ENCODE measurements at places on chromosomes 3 and 15.

DNA sequence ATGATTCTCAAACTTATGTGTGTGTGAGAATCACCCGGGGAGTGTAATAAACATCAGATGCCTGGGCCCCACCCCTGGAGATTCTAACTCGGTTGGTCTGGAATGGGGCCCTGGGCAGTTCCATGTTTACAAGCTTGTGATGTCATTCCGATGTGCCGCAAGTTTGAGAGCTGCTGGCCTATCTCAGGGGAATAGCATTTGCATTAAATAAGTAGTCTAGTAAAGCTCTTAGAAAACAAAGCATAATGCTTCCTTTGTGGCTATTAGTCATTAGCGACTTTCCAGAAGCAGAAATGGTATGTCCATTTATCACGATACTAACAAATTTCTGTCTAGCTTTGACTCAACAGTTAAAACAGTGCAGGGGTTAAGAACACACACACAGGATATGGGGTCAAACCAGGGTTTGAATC, 20.9 kb downstream of the PGBD4 start:
- DNase-seq = peak; percentile 29

- DNase-seq = no peak
Observed at GRCh38 chr3:152047465-152047864, 174.0 kb downstream of the SUCNR1 start.

DNA sequence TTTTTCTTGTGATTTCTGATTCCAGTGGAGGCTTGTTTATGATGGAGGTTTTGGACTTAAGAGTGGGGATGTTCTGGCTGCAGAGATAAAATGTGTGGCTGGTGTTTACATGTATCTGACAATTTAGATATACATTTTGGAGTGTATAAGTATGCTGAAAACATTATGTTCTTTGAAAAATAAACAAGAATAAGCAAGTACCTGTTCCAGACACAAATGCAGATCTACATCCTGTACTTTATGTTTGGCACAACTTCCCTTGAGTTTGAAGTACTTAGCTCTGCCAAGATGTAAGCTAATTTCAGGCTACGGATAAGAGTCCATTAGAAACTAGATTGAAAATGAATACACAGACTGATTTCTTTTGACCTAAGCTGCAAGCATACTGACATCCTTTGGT, 277.2 kb downstream of the CHST2 start:
- DNase-seq = no peak

- no peak for DNase-seq
Observed at GRCh38 chr3:185856652-185857051, 31.8 kb upstream of the IGF2BP2 start.

GRCh38 chr15:59438625-59439290, 772 bp downstream of the FAM81A start:
- no peak for DNase-seq

DNA sequence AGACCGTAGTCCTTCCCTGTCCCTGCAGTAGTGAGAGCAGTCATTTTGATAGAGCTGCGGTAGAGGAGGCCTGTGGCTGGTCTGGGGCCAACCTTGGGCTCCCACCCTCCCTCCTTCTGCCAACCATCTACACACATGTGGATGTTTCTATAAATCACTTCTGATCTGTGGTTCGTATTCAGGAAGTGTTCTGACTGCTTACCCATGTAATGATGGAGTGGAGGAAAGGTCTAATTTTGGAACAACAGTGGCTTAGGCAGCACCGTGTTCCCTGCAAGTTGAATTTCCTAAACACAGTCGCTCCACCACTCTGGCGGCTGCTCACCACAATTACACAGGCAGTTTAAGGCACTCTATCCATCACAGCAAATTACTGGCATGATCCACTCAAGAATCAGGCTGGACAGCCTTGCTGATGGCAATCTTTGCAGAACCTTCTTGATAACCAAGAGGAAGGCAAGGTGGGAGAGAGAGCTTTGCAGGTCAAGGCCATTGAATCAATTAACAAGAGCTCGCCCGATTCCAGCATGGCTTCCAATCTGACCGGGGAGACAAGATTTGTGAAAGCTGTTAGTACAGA, 104.7 kb upstream of the VEPH1 start:
- no peak for DNase-seq

- no peak for DNase-seq
Observed at GRCh38 chr3:53142986-53143385, 12.8 kb upstream of the RFT1 start.

DNA sequence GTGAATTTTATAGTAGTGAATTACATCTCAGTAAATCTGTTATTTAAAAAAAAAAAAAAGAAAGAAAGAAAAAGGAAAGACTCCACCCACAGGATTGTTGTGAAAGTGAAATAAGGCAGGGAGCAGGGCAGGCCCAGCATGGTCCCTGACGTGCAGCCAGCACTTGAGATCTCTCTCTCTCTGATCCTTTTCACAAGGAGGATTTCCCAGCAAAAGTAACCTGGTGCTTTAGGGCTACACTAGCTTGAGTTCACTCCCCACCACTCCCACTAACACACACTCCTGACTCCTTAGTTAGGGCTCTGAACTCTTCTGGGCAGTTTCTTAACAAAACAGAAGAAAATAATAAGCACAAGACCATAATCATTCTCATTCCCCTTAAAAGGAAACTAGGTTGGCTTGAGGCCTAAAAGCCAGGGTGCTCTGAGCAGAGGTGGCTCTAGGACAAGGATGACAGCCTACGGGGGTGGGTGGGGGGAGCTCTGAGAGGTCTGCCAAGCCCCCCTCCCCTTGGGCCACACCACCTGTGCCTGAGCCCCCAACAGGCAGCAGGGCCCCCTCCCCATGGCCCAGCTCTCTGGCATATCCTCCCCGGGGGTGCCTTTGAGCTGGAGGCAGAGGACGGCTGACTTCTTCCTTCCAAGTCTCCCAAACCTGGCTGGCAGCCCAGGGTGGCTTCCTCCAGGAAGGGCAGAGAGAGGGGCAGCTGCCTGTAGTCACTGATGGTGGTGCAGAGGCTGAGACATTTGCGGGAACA, 856 bp downstream of the TMEM40 start:
- no peak for DNase-seq

GRCh38 chr3:149628957-149629670, 28.7 kb downstream of the WWTR1 start:
- no peak for DNase-seq

DNA sequence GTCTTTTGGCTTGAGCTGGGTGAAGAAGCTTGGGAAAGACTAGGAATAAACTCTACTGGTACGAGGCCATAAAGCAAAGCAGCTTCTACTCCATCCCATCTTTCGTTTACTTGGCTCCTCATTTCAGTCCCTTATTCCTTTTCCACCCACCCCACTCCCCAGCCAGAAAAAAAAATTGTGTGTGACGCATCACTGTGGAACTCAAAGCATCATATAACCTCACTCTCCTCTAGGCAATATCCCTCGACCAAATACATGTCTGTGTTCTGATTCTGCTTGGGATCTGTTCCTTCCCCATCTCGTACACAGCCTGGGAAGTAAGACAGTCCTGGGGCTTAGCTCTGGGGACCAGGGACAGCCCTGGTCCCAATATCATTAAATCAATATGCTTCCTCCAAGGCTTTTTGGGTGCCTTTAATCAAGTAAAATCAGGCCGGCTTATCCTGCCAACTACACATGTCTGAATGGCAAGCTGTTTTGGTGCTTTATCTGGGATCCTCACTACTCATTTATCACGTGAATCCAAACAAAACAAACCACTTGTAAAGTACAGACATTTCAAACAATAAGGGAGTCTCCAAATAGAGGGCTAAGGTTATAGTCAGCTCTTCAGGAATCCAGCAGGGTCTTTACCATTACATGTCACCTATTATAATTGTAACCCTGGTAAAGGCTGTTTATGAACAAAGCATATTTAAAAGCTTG, 74.9 kb upstream of the ZBED2 start:
- DNase-seq = no peak

- no peak for DNase-seq
Observed at GRCh38 chr3:53169045-53169831, 8.2 kb downstream of the PRKCD start.

- no peak for DNase-seq
Observed at GRCh38 chr3:48518638-48519276, 14.8 kb upstream of the SHISA5 start.

DNA sequence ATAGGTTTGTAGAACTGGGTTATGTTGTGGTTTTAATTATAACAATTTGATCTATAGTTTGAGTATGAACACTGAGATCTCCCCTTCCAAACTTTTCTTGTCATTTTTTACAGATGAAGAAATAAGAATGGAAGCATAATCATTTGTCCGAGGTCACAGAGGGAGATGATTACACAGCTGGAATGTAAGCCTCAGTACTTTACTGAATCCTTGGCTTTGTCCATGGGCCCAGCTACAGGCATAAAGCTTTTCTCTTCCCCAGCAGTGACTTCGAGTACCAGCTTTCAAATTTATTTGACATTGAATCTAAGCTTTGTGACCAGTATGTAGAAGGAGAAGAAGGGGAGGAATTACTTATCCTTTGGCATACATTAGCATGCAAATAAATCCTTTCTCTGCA, 80.9 kb upstream of the DCBLD2 start:
- DNase-seq = no peak

GRCh38 chr3:42827654-42828053, 18.4 kb downstream of the ACKR2 start:
- DNase-seq = no peak

DNA sequence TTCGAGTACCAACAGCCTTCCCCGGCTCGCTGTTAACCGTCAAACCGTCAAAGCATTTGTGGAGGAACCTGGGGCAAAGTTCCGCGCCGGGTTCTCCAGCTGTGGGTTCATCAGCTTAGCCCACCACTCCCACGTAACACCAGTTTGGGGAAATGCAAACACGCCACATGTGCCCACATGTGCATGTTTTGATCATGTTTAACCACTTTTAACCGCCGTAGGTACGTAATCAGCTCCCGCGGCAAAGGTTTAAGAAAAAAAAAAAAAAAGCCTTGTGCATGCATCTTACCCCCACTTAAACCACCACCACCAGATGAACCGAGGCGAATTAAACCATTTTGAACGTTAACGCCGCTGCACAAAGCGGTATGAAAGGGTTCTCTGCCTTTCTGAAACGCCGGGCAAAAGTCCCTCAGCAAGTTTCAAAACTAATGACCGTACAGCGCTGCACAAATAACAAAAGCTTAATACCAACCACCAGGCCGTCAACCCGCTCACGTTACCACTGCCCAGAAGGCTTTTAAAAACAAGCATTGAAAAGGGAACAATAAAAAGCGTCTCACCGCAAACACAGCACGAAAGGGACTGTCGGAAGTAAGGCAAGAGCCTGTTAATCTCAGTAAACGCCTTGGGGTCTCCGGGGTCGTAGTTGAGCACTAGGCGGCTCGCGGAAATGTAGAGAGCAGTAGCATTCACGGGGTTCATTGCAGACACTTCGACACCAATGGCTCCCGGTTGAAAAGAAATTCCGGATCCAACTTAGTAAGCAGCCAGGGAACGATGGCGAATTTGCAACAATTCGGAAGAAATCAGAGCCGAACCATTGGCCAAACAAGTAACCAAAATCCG, 1.5 kb downstream of the MSL2 start:
- DNase-seq = no peak

GRCh38 chr3:52399131-52399530, 45.8 kb downstream of the SEMA3G start:
- no peak for DNase-seq

- no peak for DNase-seq
Observed at GRCh38 chr3:4988983-4989834, 10.0 kb downstream of the BHLHE40 start.

DNA sequence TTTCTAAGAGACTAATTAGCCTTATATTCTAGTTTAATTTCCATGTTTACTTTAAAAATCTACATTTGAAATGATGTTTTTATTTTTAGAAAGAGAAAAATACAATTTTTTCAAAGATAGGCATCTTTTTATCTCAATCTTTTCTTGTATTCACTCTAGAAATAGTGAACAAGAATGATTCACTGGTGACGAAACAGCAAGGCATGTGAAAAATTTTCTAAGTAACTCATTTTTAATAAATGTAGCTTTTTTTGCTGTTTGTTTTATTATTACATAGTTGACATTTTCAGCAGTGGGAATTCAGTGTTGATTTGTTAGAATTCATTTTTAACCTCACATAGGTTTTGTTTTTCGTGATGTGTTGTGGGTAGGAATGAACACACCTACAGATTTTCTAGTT, 1226.4 kb downstream of the NSUN3 start:
- no peak for DNase-seq

GRCh38 chr3:119352034-119352609, 57.9 kb downstream of the ARHGAP31 start:
- DNase-seq = no peak

- DNase-seq = no peak
Observed at GRCh38 chr3:13524979-13525669, 23.8 kb upstream of the FBLN2 start.

- no peak for DNase-seq
Observed at GRCh38 chr3:151769175-151769574, 35.4 kb downstream of the AADACL2 start.

DNA sequence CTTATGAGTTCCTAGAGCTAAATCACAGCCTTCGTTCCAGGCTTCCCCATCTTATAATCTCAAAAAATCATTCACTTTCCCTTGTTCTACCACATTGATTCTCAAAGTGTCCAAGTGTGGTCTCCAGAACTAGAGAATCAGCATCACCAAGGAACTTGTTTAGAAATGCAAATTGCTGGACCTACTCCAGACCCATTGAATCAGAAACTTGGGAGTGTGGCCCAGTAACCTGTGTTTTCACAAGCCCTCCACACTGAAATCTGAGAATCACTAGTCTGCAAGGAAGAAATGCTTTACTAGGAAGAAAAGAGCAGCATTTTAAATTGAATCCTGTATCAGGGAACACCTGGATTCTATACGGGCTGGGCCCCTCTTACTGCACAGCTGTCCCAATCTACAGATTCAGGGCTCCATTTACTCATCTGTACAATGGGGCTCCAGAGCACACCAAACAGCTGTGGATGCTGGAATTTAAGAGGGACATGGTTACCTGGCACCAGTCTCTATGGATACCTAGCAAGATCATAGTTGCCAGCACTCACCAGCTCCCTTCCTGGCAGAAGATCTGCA, 3.9 kb downstream of the MEGF11 start:
- no peak for DNase-seq

All from Calu3 (cell line).